NCI-H524 (cell line): ENCODE measurements at places on chromosomes 5 and 9.

GRCh38 chr9:95626885-95627558, 110.3 kb upstream of the PTCH1 start:
- DNase-seq: no peak

- no peak for DNase-seq
Measured at GRCh38 chr9:36293171-36293570, 34.9 kb upstream of the GNE start.

- no peak for DNase-seq
Measured at GRCh38 chr5:119313197-119313596, 42.6 kb upstream of the TNFAIP8 start.

DNA sequence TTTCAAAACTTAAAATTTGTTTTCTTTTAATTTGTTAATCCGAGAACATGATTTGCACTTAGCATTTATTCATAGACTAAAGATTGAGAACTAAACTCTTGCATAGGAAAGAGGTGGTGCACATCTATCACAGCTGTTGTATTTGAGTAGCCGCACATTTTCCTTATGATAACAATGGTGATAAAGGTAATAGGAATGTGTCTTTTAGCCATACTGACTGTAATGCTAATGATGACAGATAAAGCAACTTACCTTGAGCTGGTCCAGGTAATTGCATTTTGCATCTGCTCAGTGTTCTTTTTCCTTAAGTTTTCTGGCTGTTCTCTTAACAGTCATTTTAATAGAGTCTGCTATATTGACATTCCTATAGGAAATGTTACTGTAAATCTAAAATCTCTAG, 19.0 kb downstream of the PHAX start:
- no peak for DNase-seq

GRCh38 chr5:34923694-34924461, 5.5 kb upstream of the DNAJC21 start:
- no peak for DNase-seq

GRCh38 chr5:96259151-96259772, 173.8 kb downstream of the PCSK1 start:
- DNase-seq: no peak

GRCh38 chr9:137301081-137301947, 757 bp downstream of the NRARP start:
- DNase-seq: peak; percentile 69
